ENCODE measurements at places on chromosomes 1 and 21. TPM values are rescaled to one million over a fixed set of nuclear protein-coding genes. Genes with fewer than 3 reads are reported as not detected.

The MROH9 gene
- total RNA-seq = not detected

- no peak for DNase-seq
These were observed 69.2 kb downstream of the LTN1 start for GRCh38 chr21:28923439-28923975.

The HES3 gene
- total RNA-seq = 49.7 TPM

DNA sequence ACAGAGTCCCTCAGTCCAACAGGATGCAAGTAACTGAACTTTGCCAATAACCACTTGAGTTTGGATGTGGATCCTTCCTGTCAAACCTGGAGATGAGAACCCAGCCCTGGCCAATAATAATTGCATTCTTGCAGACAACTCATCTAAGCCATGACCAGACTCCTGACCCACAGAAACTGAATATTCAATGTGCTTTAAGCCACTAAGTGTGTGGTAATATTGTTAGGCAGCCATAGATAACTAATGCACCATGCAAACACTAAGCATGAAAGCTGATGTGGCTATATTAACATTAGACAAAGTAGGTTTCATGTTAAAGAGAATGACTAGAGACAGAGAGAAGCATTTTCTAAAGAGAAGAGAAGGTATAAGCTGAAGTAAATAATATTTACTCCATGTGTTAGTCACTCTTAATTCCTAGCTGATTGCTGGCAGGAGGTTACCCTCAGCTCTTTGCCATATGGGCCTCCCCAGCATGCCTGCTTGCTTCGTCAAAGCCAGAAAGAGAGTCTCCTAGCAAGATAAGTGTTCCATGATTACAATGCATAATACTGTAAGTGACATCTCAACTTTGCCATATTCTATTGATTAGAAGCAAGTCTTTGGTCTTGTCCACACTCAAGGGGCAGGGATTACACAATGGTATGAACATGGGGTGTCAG is 276.4 kb upstream of the PLXNA2 start:
- DNase-seq = no peak

The MAP3K21 gene
- 40.1 TPM for total RNA-seq
